ENCODE measurements at places on chromosomes 4 and X.

DNA sequence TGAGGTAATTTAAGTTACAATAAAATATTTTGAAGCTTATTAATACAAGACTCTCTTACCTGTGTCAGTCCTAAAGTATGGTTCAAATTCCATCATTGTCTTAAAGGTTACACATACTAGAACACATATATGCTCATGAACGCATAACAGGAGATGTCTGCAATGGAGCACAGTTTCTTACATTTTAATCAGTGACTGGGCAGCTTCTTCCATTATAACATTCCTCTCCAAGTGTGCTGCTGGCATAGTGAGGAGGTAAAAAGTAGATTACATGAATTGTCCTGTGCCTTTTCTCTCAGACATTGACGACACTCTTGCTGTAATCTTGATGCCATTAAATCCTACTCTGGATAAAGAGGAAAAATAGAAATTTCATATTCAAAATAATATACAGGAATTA is 40.8 kb upstream of the GRID2 start:
- no peak for DNase-seq

DNA sequence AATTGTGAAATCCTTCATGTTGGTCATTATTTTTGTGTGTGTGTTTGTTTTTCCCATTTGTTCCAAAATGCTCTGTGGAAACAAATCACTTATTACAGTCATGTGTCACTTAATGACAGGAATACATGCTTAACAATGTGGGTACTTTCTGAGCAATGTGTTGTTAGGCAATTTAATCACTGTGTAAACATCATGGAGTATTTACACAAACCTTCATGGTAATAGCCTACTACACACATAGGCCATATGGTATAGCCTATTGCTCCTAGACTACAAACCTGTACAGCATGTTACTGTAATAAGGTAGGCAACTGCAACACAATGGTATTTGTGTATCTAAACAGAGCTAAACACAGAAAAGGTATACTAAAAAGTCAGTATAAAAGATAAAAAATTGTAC is 388.9 kb upstream of the PPP1R2C start:
- DNase-seq, result no peak

GRCh38 chr4:132266374-132266773 is 882.7 kb upstream of the PCDH10 start:
- DNase-seq, result no peak

DNA sequence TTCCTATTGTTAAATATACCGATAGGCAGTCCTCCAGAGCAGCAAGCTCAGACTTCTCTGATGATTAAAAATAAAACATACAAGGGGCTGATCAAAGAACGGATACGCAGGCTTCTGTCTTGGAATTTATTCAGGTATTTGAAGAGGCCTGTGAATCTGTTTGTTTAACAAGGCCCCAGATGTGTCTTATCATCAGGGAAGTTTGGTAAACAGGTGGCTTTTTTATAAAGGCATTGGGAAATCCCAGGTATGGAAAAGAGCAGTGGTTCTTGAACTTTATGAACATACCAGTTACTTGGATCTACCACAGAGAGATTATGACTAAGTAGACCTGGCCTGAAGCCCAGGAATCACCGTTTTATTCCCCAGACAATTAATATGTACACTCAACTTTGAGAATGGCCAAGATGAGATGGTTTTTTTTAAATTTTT is 47.9 kb downstream of the SOWAHB start:
- peak; percentile 97 for DNase-seq

GRCh38 chrX:128759745-128760144 is 707.5 kb upstream of the ACTRT1 start:
- DNase-seq, result no peak

DNA sequence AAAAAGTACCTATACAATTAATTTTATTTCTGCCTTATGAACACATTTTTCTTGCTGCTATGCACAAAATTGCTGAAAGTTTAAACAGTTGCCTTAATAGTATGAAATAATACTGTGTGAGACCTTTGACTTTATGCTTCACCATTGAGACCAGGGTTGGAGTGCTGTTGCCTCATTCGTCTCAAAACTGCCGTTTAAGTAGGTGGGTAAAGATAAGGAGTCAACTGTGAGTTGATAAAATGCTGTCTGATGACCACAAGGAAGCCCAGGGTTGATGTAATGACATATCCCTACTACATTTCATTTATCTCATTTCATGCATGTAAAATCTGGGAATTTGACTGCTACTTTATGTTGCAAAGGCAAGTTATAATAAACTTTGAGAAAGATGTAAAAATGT is 23.4 kb downstream of the STK26 start:
- no peak for DNase-seq

DNA sequence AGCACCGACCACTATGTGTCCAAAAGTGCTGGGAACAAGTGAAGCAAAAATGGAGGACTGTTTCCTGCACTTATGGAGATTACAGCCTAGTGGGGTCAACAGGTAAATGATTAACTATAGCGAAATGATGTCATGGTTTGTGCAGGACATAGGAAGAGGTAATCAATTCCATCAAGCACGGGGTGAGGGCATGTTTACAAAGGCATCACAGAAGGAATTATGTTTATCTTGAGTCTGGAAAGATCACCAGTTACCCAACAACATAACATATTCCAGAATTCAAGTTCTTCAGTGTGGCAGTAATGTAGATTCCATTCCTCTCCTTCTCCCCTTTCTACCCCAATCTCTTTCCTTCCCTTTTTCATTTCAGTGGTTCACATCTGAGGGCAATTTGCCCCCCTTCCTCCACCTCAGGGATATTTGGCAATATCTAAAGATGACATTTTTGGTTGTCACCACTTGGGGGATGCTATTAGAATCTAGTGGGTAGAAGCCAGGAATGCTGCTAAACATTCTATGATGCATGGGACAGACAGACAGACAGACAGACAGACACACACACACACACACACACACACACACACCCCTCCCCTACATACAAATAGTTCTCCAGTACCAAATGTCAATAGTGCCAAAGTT is 24.1 kb downstream of the FAM47E start:
- no peak for DNase-seq

GRCh38 chrX:131394384-131394783 is 105.3 kb upstream of the IGSF1 start:
- no peak for DNase-seq

DNA sequence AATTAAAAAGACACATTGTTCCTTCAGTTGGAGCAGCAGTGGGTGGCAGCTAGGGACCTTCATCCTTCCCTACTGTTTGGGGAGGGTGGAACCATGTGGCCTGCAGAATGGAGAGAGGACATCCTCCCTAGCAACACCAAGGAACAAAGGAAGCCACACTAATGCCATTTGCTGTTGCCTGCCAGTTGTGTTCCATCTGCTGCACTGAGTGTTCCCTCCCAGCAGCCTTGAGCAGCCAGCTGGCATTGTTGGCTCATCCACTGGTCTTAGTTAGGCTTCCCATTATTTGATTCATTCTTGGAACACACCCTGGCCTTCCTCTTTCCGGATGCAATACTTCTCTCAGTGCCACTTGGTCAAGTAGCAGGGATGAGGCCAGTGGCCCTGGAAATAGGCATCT is 25.0 kb upstream of the HMGB3 start:
- no peak for DNase-seq

GRCh38 chrX:119605464-119606279 is 552 bp downstream of the NKRF start:
- peak; percentile 4 for DNase-seq

DNA sequence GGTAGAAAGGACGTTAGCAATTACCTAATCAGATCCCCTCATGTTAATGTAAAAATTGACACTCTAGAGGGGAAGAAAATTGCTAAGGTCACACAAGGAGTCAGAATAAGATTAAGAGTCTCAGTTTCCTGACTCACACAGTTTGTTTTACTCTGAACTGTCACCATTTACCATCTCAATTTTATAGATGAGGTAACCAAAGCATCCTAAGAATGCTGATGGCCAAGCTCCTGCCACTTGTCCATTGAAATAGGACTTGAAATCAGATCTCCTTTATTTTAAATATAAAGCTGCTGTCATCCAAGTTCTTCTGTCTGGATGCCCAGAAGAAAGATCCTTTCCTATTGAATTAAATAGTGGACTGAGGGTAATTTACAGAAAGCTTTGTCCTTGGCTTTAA is 114.8 kb upstream of the VAMP7 start:
- DNase-seq, result no peak

GRCh38 chrX:154981116-154981411 is 41.5 kb downstream of the F8 start:
- DNase-seq, result no peak

DNA sequence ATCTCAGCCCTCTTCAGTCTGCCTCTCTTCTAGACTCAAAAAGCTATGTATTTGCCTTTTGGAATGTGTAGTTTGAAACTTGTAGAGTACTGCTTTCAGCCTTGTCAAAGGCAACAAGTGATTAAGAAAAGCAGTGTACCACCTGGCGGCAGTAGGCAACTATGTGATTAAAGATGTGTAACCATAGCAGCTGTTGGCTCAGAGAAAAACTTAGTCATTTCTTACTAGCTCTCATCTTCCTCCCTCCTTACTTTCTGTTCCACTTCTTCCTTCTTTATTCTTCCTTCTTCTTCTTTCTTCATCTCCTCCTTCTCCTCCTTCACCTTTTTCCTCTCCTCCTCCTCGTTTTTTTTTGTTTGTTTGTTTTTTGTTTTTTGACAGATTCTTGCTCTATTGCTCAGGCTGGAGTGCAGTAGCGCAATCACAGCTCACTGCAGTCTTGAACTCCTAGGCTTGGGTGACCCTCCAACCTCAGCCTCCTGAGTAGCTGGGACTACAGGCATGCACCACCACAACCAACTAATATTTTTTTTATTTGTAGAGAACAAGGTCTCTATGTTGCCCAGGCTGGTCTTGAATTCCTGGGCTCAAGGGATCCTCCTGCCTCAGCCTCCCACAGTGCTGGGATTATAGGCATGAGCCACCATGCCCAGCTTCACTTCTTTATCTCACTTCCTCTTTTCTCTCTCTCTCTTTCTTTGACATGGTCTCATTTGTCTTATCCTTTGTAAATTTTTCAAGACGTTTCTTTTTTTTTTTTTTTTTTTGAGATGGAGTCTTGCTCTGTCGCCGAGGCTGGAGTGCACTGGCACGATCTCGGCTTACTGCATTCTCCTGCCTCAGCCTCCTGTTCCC is 32.6 kb downstream of the ABHD18 start:
- DNase-seq, result peak; percentile 52

DNA sequence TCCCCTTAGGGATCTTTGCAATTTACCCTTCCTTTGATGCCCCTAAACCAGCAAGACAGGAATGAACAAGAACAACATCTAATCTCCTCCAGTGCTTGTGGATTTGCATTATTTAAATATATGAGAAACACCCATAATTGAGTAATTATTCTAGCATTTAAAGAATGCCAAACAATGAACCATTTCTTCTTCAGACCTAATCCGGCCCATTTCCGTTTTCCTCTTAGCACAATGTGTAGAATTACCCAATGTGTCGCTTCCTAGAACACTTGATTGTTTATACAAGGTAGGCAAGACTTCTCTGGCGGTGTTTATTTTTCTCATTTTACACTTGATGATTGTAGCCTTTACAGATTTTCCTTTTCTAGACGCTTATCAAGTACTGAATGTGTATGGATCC is 43.5 kb downstream of the CLDN34 start:
- peak; percentile 46 for DNase-seq

GRCh38 chr4:142100941-142101340 is 464.6 kb downstream of the IL15 start:
- DNase-seq, result no peak

- peak; percentile 13 for DNase-seq
Measured at GRCh38 chr4:148065075-148065474, 333.2 kb downstream of the ARHGAP10 start.

GRCh38 chr4:120893314-120893713 is 29.2 kb downstream of the PRDM5 start:
- DNase-seq, result no peak

DNA sequence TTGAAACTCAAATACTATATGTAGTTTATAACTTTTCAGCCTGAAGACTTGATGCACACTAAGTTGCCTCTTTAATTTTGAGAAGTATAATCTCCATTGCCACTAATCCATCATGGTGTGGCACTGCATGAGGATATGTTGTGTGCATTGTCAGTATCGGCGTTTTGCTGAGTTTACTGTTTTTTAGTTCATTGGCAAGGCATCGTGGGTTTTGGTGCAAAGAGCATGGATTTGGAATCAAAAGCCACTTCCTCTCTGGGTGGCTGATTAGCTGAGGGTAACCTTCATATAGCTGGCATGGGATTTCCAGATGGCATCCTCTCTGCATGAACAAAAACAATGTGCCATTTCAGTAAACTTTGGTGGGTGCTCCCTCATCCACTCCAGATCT is 38.7 kb downstream of the FHL1 start:
- DNase-seq, result no peak

- DNase-seq, result peak; percentile 63
Measured at GRCh38 chrX:144849141-144849540, 398.2 kb upstream of the SPANXN1 start.

GRCh38 chr4:39469429-39470077 is 10.7 kb downstream of the LIAS start:
- DNase-seq, result peak; percentile 69

DNA sequence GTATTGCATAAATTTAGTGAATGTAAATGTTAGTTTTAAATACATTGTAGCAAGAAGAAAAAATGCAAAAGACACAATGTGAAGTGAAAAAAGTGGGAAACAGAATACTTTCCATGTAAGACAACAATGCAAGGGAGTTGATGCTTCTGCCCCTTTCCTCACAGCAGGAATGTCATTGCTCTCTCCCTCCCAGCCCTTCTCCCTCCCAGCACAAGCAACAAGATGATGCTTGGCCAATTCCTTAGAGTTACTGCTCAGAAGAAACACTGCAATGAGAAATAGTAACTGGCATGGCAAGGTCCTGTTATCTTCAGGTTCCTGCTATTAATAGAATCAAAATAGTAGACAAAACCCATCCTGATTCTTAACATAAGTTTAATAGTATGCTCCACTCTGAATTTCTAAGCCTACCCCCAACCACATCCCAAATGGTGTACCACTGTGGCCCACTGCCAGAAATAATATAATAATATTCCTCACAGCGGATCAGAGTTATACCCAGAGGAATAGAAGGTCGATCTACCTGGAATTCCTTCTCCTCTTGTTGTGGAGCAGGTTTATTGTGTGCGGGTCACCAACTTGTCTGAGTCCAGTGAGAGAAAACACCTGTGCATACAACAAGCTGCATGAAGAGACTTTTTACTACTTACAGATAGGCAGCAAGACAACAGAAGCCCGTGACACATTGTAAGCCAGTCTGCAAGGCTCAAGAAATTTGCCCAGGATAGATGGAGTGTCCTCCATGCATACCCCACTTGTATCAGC is 69.8 kb upstream of the SLC7A11 start:
- DNase-seq, result no peak

DNA sequence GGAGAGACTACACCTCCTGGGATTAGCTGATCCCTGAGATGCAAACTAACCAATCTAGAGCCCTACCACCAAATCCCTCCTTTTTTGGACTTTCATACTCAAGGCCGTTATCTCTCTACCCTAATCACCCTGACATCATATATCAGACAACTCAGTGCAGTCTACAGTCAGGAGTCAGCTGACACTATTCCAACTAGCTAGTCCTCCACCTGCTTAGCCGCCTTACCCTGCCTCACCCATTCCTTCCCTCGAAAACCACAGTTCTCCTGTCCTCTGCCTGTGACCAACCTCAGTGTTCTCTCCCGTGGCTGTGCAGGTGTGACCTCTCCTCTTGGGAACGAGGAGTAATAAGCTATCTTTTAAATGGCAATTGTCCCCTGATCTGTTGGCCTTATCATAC is 1.8 kb upstream of the PPEF2 start:
- DNase-seq, result no peak
